ENCODE measurements at places on chromosomes 12 and 14.

GRCh38 chr12:25904442-25904841 is 54.0 kb upstream of the RASSF8 start:
- ATAC-seq: no peak

- no peak for ATAC-seq
Measured at GRCh38 chr12:108305520-108305919, 33.6 kb downstream of the CMKLR1 start.

DNA sequence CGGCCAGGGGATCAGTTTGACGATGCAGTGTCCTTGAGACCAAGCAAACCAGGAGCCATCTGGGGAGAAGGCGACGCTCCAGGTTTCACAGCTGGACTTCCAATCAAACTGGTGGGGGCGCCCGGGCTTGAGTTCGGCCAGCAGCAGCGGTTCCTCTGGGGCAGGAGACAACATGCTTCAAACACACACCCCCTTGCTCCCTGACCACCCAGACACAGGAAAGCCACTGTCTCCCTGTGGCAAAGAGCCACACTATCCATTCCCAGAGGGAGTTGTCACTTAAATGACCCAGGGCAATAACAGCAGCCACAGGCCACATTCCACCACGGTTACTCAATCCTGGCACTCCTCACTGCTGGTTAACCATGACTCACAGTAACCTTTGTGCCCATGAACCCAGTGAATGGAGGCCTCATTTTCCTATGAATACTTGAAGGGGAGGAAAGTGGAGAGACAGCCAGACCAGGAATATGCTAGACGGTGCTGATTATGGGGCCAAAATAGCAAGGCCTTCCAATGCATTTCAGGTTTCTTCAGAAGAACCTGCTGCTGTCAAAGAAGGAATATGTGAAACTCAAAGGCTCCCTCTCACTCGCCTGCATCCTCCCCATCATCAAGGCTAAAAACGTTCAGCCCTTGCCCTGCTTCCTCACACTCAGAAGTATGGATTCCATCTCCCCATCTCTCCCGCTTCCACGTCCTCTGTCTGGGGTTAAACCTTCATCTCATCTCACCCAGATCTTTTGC is 8.5 kb downstream of the WSB2 start:
- ATAC-seq: peak; percentile 43

DNA sequence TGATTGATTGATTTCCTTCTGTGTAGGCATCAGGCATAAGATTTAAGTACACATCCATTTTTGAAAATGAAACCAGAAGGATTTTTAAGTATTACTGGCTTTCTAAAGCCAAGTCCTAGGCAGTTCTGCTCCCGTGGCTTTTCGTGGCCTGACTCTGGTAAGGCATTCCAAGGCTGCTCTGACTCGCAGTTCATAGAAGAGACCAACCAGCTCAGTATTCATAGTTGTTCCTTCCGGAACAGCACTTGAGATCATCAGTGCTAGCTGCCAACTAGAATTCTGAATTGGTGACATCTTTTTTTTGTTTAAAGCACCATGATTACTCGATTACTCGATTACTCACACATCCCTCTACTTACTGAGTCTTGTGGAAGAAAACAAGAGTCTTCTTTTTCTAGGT is 25.9 kb downstream of the SUDS3 start:
- ATAC-seq: no peak

- peak; percentile 17 for ATAC-seq
Measured at GRCh38 chr14:68970038-68970612, 9.0 kb downstream of the ACTN1 start.

GRCh38 chr14:105507247-105507646 is 16.2 kb downstream of the TEDC1 start:
- no peak for ATAC-seq

DNA sequence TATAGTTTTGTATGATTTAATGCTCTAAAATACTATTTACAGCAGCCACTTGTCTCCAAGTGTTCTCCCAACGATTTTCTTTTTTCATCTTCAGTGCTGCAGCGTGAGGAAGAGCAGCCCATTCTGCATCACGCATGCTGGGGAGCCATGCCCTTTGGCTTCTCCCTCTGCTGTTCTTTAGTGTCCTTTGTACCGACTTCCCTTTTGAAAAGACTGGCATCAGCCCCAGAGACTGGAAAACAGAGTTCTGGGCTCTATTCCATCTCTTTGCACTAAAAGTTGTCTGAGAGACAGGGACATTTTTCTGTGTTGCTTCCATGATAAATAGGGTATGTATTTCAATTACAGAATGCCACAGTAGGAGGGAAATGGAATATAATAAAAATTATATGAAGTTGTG is 105.1 kb downstream of the RERG start:
- ATAC-seq: no peak

DNA sequence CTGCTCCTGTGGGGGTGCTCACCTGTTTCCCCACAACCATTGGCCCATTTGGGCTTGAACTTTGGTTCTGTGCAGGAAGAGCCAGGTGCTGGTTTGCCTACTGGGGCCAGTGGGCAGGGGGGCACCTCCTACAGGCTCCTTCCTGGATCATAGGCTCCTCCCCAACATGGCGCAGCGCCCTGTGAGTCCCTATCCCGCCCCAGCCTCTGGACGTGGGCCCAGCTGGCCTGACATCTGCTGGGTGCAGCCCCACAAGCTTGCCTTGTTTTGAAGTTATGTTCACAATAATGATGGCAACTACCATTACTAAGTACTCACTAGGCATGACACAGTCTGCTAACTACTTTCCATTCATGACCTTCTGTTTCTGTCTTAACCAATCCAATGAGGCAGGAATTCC is 147.8 kb downstream of the RBM19 start:
- ATAC-seq: no peak

- ATAC-seq: no peak
Measured at GRCh38 chr14:49641697-49642129, 6.7 kb upstream of the DNAAF2 start.

- no peak for ATAC-seq
Measured at GRCh38 chr14:50770586-50770985, 60.4 kb downstream of the NIN start.

DNA sequence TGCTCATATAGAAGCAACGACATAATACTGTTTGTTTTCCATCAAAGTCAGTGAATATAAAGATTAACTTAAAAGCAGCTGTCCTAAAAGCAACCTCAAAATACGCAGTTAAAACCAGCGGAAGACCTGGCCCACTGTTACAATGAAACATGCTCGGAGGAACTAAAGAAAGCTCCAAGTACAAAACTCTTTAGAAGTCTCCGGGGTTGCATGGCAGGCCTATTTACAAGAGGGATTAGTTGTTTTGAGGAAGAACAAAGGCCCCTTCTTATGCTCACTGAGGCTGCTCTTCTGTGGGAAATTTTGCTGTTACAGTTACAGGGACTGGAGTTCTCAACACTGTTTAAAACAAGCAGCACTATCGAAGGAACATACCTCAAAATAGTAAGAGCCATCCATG is 75.9 kb upstream of the C12orf71 start:
- ATAC-seq: no peak

DNA sequence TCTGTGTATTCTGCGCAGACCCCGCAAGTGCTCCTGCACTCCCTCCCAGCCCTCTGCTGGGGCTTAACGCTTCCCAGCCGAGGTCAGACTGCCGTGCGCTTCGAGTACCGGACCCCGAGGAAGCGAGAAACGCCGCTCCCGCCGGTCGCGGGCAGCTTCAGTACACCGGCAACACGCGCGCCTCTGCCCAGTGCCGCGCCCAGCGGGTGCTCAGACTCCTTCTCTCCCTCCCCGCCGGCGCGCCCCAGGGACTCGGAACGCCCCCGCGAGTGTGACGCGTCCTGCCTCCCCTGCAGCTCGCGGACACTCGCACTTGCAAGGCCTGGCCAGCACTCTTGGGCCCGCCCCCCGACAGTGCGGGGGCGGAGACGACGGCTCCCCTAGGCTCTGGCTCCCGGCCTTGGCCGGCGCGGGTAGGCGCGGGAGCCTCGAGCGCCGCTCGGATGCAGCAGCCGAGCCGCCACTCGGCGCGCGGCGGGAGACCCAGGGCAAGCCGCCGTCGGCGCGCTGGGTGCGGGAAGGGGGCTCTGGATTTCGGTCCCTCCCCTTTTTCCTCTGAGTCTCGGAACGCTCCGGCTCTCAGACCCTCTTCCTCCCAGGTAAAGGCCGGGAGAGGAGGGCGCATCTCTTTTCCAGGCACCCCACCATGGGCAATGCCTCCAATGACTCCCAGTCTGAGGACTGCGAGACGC is at the start of gene PTGER2:
Gene PTGER2 (plus strand): TSS at position 410 of the 692 bp plus-strand sequence. CDS start 237 bp downstream, at position 647.
- ATAC-seq: peak; percentile 55

DNA sequence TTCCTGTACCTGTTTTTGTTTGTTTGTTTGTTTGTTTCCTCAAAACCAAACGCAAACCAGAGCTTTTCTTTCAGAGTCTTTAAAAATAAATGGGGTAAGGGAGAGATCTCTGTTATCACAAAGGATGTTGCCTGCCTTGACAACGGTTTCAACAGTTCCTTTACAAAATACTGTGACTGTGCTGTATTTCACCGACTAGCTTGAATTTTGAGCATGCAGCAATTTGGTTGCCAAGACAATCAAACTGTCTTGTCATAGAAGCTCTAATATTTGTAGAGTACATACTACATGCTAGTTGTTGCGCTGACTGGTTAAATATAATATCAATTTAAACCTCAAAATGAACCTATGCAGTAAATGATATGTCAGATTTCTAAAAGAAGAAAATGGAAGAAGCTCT is 22.4 kb upstream of the TCP11L2 start:
- ATAC-seq: no peak

- no peak for ATAC-seq
Measured at GRCh38 chr12:108641446-108642268, 8.0 kb upstream of the SELPLG start.

DNA sequence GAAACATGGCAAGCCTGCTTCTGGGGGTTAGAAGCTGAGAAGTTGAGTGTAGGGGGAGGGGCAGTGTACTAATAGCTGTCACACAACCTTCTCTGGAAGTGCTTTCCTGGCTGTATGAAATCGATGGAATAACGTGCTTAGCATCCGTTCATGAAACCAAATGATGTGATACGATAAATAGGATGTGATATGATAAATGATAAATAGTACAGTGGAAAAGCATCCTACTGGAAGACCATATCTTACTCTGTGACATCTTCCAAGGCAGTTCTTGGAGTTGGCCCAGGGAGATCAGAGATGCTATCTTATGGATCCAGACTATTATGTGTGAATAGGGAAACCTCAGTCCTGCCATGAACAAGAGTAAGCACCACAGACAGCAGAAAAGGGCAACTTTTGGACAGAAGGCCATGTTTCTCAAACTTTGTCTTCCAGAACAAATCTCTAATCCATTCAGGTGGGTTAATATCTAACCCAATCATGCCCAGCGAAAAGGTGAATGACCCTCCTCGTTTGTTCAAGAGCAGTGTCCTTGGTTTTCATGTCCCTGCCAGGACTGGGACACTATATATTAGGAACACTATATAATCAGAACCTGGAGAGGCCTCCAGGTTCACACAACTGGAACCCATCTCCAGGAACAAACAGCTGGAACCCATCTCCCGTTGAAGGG is at the start of gene ANG:
Gene ANG (plus strand): TSS at position 598 of the 673 bp plus-strand sequence. CDS start 4,801 bp downstream, outside the sequence.
- no peak for ATAC-seq

DNA sequence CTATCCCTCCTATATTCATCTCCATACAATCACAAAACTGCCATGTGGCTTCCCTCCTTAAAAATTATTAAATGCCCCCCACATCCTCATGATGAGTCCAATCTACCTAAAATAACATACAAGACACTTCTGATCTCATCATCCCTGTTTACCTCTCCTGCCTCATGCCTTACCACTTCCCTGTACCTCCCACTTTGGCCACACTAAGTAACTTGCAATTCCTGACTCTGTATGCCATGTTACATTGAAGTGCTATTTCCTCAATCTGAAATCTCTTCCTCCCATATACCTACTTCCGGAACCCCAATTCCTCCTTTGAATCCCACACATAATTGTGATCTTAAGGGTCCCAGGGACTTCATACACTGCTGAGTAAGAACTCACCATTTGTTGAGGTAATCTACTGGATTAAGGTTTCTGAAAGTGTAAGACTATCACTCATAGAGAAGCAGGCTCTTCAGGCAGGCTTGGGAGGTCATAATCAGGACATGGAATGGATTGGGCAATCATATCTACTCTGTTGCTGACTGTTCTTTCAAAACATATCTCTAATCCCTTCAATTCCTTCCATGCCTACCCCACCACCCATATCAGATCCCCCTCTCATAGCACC is 117.6 kb upstream of the PLEKHG7 start:
- no peak for ATAC-seq

DNA sequence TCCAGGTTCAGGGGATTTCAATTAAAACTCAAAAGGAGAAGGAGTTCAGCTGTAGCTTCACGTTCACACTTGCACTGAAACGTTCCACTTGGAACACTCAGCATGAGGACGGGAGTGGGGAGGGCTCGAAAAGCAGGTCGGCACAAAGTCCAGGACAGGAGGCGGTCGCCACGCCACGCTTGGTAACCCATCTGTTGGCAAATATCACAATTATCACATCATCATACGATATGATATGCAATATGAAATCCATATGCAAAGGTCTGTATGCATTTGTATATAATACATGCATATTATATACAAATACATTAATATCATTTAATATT is 17.2 kb downstream of the ADGRD1 start:
- ATAC-seq: no peak

- peak; percentile 11 for ATAC-seq
Measured at GRCh38 chr14:89620436-89620835, 203.4 kb upstream of the FOXN3 start.

- no peak for ATAC-seq
Measured at GRCh38 chr12:95538656-95539055, 12.6 kb downstream of the USP44 start.

DNA sequence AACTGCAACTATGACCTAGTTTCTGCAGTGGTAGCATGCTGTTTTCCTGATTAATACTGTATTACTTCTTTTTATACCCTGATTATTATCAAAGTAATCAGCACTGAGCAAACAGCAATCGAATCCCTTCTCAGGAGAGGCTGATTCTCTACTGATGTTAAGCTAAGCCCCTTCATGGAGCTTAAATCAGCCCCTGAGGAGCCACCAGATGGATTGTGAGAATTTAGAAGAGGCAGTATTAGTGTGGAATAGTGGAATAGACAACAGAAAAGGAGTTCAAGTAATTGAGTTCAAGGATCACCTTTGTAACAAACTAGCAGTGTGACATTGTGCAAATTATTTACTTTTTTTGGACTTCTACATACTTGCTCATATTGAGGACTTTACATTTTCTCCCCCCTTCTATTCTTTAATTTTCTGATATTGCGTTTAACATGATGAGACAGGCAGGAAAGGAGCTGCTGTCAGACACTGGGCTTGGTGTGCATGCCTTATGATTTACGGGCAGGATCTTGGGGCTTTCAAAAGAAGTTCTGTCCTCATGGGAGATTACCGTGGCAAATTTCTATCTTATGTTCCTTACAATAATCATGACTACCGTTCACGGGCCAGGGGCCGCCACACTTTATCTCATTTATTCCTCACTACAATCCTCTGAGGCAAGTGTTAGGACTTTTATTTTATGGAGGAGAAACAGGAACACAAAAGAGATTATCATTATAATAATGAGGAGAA is 68.0 kb downstream of the PTPRR start:
- ATAC-seq: no peak

GRCh38 chr12:96514328-96514727 is 25.0 kb downstream of the CFAP54 start:
- no peak for ATAC-seq

DNA sequence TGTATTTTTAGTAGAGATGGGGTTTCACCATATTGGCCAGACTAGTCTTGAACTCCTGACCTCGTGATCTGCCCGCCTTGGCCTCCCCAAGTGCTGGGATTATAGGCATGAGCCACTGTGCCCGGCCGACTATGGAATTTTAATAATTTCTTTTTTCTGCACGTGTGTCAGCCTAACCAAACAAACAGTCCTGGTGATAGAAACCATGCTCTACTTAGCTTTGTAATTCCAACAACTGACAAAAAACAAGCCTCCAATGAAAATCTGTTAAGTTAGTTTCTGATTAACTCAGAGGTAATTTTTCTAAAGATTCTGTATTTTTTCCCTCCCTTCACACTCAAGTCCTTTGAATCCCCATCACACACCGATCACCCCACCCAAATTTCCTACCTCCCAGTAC is 15.3 kb downstream of the COQ10A start:
- no peak for ATAC-seq
